ENCODE measurements at places on chromosomes 2 and 18. TPM values are rescaled to one million over a fixed set of nuclear protein-coding genes. Genes with fewer than 3 reads are reported as not detected.

The CCDC88A gene
- 93.9 TPM for total RNA-seq

The OR6B3 gene
- not detected for total RNA-seq

The ANTXR1 gene
- total RNA-seq: 91.3 TPM

The DYSF gene
- total RNA-seq: 51.5 TPM

The FSHR gene
- not detected for total RNA-seq

The SKA1 gene
- total RNA-seq: 3.3 TPM

The CNDP1 gene
- total RNA-seq: 0.23 TPM

The CPLX4 gene
- total RNA-seq: not detected

The MALL gene
- 11.5 TPM for total RNA-seq

The PDE1A gene
- total RNA-seq: 23.6 TPM

The ZNF385B gene
- total RNA-seq: 3.6 TPM

The REG3A gene
- not detected for total RNA-seq

The MC5R gene
- 0.47 TPM for total RNA-seq

The WDCP gene
- 12.4 TPM for total RNA-seq

The NETO1 gene
- total RNA-seq: 0.29 TPM

The LHCGR gene
- 1.3 TPM for total RNA-seq

The POTEJ gene
- 0.12 TPM for total RNA-seq

The DOCK10 gene
- total RNA-seq: 32.1 TPM

The TBC1D8 gene
- total RNA-seq: 34.9 TPM

The SKOR2 gene
- not detected for total RNA-seq

The TRIM54 gene
- total RNA-seq: 10.4 TPM

The IL36B gene
- total RNA-seq: not detected

The FOXI3 gene
- 0.06 TPM for total RNA-seq

The ACADL gene
- total RNA-seq: 16.1 TPM

The HTR2B gene
- 16.9 TPM for total RNA-seq

The CCDC141 gene
- total RNA-seq: 8.2 TPM

The LIPG gene
- 32.1 TPM for total RNA-seq

The ERBB4 gene
- total RNA-seq: 104 TPM

The STAT1 gene
- 81.1 TPM for total RNA-seq

The TTN gene
- total RNA-seq: 416 TPM

The IHH gene
- 1.5 TPM for total RNA-seq

The SP100 gene
- 42.2 TPM for total RNA-seq

The C2orf78 gene
- not detected for total RNA-seq

The PLGLB2 gene
- 2.6 TPM for total RNA-seq

The IL1R2 gene
- 2.7 TPM for total RNA-seq

The CACNB4 gene
- total RNA-seq: 15.1 TPM

The FAM98A gene
- total RNA-seq: 53.3 TPM

The OTOS gene
- total RNA-seq: not detected

The PAX3 gene
- 0.58 TPM for total RNA-seq

The CHMP3 gene
- total RNA-seq: 45.7 TPM

The TIGD1 gene
- 7.3 TPM for total RNA-seq

The IL1A gene
- total RNA-seq: 0.41 TPM

The HADHA gene
- 131 TPM for total RNA-seq

The EEF1B2 gene
- total RNA-seq: 411 TPM
